Right atrium auricular region (tissue), 2 donors: ENCODE measurements at places on chromosomes 12 and 14. TPM values are rescaled to one million over a fixed set of nuclear protein-coding genes. Genes with fewer than 3 reads are reported as not detected.

- DNase-seq: peak; percentile 73
These were observed 7.8 kb upstream of the ITGB7 start for GRCh38 chr12:53214687-53215455.

The KRT5 gene
- 12.1 TPM for total RNA-seq

- DNase-seq: no peak
These were observed 163.3 kb upstream of the SLC38A2 start for GRCh38 chr12:46535907-46536306.

The GDF3 gene
- not detected for total RNA-seq
